ENCODE measurements at places on chromosomes 3 and 15.

DNA sequence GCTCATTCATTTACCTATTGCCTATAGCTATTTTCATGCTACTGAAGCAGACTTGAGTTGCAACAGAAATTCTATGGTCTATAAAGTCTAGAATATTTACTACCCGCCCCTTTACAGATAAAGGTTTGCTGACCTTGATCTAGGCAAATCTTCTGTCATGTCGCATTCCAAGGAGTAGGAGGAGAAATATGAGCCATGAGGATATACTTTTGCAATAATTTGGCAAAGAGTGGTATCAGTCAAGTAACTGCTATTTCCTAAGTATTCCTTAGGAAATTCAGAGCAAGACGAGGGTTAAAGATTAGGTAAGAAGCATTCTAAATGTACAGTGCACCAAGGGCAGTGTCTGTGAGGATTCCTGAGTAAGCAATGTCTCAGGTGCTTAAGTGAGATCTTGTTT is 121.0 kb upstream of the NUDT16 start:
- H3K27ac ChIP-seq = no peak overlapping the region
- H3K4me1 ChIP-seq = no peaks in the 10 kb centered on the region
- DNase-seq = no peak

DNA sequence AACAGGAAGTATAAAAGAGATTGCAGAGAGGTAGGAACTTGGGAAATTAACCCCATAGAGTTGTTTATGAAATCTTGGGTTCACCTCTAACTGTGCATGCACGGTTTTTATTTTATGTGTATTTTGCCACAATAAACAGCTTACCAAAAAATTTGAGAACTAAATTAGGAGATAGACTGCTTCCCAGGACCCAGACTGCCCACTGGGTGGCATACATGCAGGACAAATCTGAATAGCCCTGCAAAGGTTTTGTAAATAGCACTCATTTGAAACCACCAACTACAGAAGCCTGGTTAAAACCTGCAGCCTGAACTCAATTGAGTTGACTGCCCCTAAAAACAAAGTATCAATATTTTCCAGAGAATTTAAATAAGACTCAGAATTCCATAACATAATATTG is 96.4 kb upstream of the SLCO2A1 start:
- H3K4me1 ChIP-seq = no peaks in the 10 kb centered on the region
- no peak overlapping the region for H3K4me3 ChIP-seq
- no peak overlapping the region for H3K27ac ChIP-seq
- no peak for DNase-seq
- H3K36me3 ChIP-seq = peaks cover 9% of the 10 kb centered on the region
- H3K27me3 ChIP-seq = no peaks in the 10 kb centered on the region

GRCh38 chr15:39748276-39748675 is 34.4 kb downstream of the FSIP1 start:
- no peaks in the 10 kb centered on the region for H3K4me1 ChIP-seq
- H3K27ac ChIP-seq = no peak overlapping the region
- H3K4me3 ChIP-seq = no peak overlapping the region
- H3K27me3 ChIP-seq = peaks cover 17% of the 10 kb centered on the region

- peaks cover 8% of the 10 kb centered on the region for H3K27me3 ChIP-seq
- H3K27ac ChIP-seq = no peak overlapping the region
- H3K4me3 ChIP-seq = no peak overlapping the region
Observed at GRCh38 chr15:100863796-100864267, 15.8 kb upstream of the ALDH1A3 start.

DNA sequence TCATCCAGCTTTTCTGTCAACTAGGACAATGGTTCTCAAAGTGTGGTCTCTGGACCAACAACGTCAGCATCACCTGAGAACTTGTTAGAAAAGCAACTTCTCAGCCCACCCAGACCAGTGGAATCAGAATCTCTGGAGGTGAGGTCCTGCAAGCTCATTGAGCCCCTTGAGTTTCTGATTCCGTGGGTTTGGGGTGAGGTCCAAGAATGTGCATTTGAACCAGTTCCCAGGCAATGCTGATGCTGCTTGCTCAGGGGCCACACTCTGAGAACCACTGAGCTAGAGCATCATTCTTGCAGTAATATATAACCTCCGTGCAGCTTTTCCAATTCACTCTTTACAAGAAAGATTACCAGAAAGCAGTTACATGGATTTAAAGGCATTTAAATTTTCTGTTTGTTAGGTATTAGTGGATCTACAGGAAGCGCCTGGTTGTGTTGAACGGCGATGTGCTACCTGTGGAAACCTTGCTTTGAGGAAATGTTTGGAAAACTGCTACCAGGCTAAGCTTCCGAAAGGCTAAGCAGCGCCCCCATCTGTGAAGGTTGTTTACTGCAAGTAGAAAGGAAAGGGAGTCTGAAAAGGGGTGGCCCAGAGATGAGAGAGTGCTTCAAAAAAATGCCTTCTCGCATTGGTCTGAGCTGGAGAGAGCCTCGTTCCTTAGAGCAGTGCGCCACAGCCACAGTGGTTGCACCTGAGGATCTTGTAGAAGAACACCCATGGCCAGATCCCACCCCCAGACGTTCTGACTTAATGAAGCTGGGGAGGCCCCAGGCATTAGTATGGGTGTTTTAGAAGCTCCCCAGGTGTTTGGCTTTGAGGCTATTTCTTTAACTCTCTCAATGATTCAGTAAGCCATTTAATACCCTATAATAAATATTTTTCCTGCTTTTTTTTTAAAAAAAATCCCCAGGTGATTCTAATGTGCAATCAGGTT is 50.0 kb downstream of the RLBP1 start:
- DNase-seq = peak; percentile 58
- H3K36me3 ChIP-seq = peaks cover 13% of the 10 kb centered on the region
- H3K27me3 ChIP-seq = no peaks in the 10 kb centered on the region
- H3K4me3 ChIP-seq = no peak overlapping the region

DNA sequence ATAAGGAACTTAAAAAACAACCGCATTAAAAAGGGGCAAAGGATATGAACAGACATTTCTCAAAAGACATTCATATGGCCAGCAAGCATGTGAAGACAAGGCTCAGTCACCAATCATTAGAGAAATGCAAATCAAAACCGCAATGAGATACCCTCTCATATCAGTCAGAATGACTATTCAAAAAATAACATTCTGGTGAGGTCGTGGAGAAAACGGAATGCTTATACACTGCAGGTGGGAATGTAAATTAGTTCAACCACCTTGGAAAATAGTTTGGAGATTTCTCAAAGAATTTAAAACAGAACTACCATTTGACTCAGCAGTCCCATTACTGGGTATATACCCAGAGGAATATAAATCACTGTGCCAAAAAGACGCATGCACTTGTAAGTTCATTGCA is 496.6 kb upstream of the SGO1 start:
- no peaks in the 10 kb centered on the region for H3K36me3 ChIP-seq
- DNase-seq = no peak
- H3K4me3 ChIP-seq = no peak overlapping the region
- H3K27me3 ChIP-seq = no peaks in the 10 kb centered on the region

DNA sequence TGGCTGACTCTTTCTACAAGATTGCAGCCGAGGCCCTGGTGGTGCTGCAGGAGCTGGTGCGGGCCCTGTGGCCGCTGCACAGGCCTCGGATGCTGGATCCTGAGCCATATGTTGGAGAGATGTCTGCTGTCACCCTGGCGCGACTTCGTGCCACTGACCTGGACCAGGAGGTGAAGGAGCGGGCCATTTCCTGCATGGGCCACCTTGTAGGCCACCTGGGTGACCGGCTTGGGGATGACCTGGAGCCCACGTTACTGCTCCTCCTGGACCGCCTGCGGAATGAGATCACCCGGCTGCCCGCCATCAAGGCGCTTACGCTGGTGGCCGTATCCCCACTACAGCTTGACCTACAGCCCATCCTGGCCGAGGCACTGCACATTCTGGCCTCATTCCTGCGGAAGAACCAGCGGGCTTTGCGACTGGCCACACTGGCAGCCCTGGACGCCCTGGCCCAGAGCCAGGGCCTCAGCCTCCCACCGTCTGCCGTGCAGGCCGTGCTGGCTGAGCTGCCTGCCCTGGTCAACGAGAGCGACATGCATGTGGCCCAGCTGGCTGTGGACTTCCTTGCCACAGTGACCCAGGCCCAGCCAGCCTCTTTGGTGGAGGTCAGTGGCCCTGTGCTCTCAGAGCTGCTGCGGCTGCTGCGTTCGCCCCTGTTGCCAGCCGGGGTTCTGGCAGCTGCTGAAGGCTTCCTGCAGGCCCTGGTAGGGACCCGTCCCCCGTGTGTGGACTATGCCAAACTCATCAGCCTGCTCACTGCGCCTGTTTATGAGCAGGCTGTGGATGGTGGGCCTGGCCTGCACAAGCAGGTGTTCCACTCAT is 20.3 kb downstream of the CAND2 start:
- no peaks in the 10 kb centered on the region for H3K27me3 ChIP-seq
- DNase-seq = no peak
- no peaks in the 10 kb centered on the region for H3K36me3 ChIP-seq
- H3K4me1 ChIP-seq = no peaks in the 10 kb centered on the region

GRCh38 chr3:32961189-32961715 is 9.8 kb downstream of the CCR4 start:
- H3K27ac ChIP-seq = peak overlapping the region; percentile 77
- DNase-seq = no peak
- peaks cover 56% of the 10 kb centered on the region for H3K4me1 ChIP-seq
- peaks cover 23% of the 10 kb centered on the region for H3K36me3 ChIP-seq
- peak overlapping the region; percentile 21 for H3K4me3 ChIP-seq

DNA sequence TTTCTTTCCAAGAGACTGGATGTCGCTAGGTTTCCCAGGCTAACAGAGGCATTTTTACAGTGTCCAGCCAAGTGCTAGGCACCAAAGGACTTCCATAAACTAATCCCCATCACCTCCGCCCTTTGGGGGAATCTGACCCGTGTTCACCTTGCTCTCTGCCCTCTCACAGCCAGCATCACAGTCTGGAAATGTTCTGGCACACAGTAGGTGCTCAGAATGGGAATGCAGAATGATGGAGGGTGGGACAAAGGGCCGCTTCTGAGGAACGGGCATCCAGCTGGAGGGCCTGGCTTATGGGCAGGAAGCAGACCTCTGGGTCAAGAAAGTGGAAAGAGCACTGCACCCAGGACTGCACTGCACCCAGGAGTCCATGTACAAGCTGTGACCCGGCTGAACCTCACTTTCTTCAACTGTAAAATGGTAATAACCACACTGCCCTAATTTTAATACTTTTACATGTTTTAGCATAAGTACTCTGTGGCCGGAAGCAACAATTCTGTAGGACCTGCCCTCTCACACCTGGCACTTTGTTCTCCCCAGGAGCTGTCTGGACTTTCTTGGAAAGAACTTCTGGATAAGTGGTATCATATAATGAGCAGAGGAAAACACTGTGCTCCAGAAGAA is 901 bp upstream of the NMB start:
- peak overlapping the region; percentile 63 for H3K4me3 ChIP-seq
- H3K4me1 ChIP-seq = peaks cover 34% of the 10 kb centered on the region
- H3K36me3 ChIP-seq = no peaks in the 10 kb centered on the region
- peak overlapping the region; percentile 76 for H3K27ac ChIP-seq
- DNase-seq = no peak

- no peak for DNase-seq
- H3K27ac ChIP-seq = no peak overlapping the region
- no peaks in the 10 kb centered on the region for H3K4me1 ChIP-seq
- H3K4me3 ChIP-seq = no peak overlapping the region
- H3K27me3 ChIP-seq = no peaks in the 10 kb centered on the region
Observed at GRCh38 chr3:192130534-192131132, 596.7 kb downstream of the FGF12 start.

GRCh38 chr15:76155731-76156130 is 95.9 kb downstream of the TMEM266 start:
- peaks cover 53% of the 10 kb centered on the region for H3K4me1 ChIP-seq
- H3K36me3 ChIP-seq = no peaks in the 10 kb centered on the region
- peak overlapping the region; percentile 89 for H3K27ac ChIP-seq
- H3K4me3 ChIP-seq = no peak overlapping the region

- no peak overlapping the region for H3K4me3 ChIP-seq
- peak overlapping the region; percentile 68 for H3K27ac ChIP-seq
- H3K36me3 ChIP-seq = no peaks in the 10 kb centered on the region
- H3K4me1 ChIP-seq = peaks cover 64% of the 10 kb centered on the region
Observed at GRCh38 chr3:72629191-72629631, 219.0 kb downstream of the SHQ1 start.

DNA sequence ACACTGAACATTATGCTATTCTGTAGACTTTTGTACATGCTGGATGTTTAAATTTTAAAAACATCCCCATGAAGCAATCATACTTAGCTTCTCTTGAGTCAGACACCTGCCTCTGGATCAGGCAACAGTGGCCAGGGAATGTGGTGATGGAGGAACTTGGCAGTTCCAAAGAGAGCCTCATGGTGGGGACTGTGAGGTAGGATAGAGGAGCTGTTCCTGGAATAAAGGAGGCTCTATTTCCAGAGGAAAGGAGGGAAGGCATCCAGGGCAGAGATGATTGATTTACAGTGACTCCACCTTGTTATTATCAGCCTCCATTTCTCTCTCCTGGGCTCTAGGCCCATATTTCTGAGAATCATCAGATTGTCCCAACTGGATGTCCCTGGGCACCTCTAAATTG is 35.0 kb upstream of the ABHD17C start:
- peaks cover 3% of the 10 kb centered on the region for H3K36me3 ChIP-seq
- H3K4me3 ChIP-seq = no peak overlapping the region
- no peaks in the 10 kb centered on the region for H3K4me1 ChIP-seq
- H3K27me3 ChIP-seq = peaks cover 17% of the 10 kb centered on the region

DNA sequence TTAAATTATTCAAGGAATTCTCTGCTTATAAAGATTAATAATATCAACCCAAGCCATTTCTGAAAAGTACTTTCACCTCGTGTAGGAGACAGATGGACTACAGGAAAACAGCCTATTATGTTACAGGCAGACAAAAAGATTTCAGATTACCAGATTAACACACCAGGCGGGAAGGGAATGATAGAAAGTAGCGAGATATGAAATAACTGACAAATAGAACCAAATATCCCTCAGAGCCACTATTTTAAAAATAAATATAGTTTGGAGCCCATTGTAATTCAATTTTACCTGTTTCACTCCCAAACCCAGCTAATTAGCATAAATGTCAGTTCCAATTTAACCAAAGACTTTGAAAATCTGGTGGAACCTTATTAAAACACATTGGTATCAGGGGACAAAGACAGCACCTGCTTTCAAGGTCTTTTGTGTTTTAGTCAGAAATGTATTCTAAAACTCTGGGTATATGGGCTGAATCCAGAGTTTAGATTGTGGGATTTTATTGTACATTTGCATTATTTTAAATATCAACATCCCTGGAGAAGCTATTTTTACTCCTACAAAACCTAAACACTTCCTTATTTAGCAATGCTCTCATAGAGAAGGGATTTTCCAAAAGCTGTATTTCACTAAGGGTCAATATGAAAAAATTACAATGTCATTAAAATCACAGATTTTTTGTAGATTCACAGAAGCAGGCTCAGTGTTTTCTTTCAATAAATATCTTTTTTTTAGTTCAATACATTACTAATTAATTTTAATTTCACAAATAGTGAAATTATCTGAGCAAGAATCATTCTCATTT is 138.4 kb downstream of the TNIK start:
- H3K27ac ChIP-seq = no peak overlapping the region
- no peak for DNase-seq
- no peak overlapping the region for H3K4me3 ChIP-seq

GRCh38 chr3:133775835-133776234 is 29.6 kb downstream of the TF start:
- peaks cover 16% of the 10 kb centered on the region for H3K27me3 ChIP-seq
- H3K4me1 ChIP-seq = no peaks in the 10 kb centered on the region
- no peak overlapping the region for H3K4me3 ChIP-seq

- H3K4me1 ChIP-seq = peaks cover 8% of the 10 kb centered on the region
- no peaks in the 10 kb centered on the region for H3K36me3 ChIP-seq
- no peak overlapping the region for H3K27ac ChIP-seq
- peaks cover 10% of the 10 kb centered on the region for H3K27me3 ChIP-seq
Observed at GRCh38 chr3:195847055-195847950, 35.6 kb upstream of the MUC4 start.

All from activated naive CD8-positive, alpha-beta T cell treated with anti-CD3 and anti-CD28 coated beads, Interleukin-2, amount 50 U/mL, for 24 hours (primary cell).